Stimulated activated CD8-positive, alpha-beta memory T cell treated with anti-CD3 and anti-CD28 coated beads, Interleukin-4, amount 100 ng/mL, for 1 hour (primary cell): ENCODE measurements at places on chromosomes 1 and 21.

GRCh38 chr1:41051022-41051421, 29.5 kb upstream of the SLFNL1 start:
- DNase-seq, result no peak

- DNase-seq, result no peak
Observed at GRCh38 chr1:246181241-246181640, 325.8 kb downstream of the SMYD3 start.

- no peak for DNase-seq
Observed at GRCh38 chr1:199291022-199291740, 652.3 kb downstream of the PTPRC start.

- no peak for DNase-seq
Observed at GRCh38 chr1:27626031-27626935, 8.7 kb downstream of the FGR start.

GRCh38 chr1:203225071-203225470, 4.4 kb downstream of the CHIT1 start:
- DNase-seq, result no peak

- DNase-seq, result no peak
Observed at GRCh38 chr1:23242414-23242813, 25.1 kb upstream of the HTR1D start.

DNA sequence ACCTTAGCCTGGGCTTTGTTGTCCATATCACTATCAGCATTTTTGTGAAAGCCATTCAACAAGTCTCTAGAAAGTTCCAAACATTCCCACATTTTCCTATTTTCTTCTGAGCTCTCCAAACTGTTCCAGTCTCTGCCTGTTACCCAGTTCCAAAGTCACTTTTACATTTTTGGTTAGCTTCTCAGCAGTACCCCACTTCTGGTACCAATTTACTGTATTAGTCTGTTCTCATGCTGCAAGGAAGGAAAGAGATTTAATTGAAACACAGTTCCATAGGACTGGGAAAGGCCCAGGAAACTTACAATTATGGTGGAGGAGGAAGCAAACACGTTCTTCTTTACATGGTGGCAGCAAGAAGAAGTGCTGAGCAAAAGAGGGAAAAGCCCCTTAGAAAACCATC, 247.2 kb upstream of the B3GALT2 start:
- no peak for DNase-seq

GRCh38 chr1:230237009-230237370, 170.0 kb downstream of the GALNT2 start:
- DNase-seq, result no peak

DNA sequence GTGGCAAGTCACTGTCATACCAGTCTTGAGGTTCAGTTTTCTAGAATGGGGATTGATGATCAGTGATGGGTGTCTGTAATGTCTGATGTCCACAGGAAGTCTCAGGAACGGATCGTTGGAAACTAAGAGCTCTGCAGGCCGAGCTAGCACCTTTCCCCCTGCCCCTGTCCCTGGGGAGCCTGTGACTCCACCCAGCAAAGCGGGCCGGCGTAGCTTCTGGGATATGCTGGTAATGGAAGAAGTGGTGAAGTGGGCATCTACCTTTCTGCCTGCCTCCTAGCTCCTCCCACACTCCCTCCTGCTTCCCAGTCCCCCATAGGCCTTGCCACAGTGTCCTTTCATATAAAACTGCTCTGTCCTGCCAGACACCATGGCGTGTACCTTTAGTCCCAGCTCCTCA, 13.4 kb downstream of the HYI start:
- DNase-seq, result no peak

DNA sequence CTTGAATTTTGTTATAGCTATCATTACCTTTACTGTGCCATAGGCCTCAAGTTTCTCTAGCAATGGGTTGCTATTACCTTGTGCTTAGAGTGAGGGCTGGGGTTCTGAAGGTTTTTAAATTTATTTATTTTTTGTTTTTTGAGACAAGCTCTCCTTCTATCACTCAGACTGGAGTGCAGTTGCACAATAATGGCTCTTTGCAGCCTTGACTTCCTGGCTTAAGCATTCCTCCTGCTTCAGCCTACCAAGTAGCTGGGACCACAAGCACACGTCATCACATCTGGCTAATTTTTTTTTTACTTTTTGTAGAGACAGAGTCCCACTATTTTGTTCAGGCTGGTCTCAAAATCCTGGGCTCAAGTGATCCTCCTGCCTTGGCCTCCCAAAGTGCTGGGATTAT, 41.5 kb downstream of the SNX27 start:
- DNase-seq, result no peak

DNA sequence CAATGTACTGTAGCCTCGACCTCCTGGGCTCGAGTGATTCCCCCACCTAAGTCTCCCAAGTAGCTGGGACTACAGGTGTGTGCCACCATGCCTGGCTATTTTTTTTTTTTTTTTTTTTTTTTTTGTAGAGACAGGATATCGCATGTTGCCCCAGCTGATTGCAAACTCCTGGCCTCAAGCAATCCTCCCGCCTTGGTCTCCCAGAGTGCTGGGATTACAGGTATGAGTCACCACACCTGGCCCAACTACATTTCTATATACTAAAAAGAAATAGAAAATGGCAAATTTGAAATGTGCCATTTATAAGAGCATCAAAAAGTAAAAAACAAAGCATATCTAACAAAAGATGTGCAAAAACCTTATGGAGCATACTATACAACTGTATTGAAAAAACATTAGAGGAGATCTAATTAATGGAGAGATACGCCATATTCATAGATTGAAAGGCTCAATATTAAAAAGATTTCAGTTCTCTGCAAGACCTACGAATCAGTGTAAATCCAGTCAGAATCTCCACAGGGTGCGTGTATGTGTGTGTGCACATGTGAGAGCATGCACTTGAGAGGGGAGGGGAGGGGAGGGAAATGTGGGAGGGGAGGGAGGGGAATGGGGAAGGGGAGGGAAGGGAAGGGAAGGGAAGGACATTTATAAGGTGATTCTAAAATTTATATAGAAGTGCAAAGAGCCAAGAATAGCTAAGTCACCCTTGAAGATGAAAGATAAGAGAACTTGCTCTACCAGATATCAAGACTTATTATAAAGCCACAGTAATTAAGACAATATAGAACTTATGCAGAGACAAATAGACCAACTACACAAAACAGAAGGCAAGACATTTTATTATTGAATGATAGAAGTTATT, 15.5 kb upstream of the PADI4 start:
- DNase-seq, result no peak

- DNase-seq, result no peak
Observed at GRCh38 chr21:14890141-14890540, 174.7 kb downstream of the NRIP1 start.

- DNase-seq, result no peak
Observed at GRCh38 chr1:103106426-103107341, 1.6 kb downstream of the COL11A1 start.

DNA sequence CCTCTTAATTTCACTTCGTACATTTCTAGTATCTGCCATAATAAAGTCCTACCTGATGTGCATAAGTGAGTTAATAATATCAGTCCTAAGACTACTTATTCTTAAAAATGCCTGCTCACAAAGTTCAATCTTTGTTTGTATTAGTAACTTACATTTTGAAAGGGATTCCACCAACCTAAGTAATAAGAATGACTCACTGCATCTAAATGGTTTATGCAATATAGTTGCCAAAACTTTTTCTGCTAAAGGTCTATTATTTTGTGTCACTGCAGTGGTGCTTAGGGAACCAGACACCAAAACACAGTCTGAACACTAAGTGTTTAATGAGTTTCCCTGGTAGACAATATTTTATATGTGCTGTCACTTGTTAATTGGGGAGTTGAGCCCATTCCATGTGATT, 1.8 kb downstream of the ZNF669 start:
- no peak for DNase-seq

DNA sequence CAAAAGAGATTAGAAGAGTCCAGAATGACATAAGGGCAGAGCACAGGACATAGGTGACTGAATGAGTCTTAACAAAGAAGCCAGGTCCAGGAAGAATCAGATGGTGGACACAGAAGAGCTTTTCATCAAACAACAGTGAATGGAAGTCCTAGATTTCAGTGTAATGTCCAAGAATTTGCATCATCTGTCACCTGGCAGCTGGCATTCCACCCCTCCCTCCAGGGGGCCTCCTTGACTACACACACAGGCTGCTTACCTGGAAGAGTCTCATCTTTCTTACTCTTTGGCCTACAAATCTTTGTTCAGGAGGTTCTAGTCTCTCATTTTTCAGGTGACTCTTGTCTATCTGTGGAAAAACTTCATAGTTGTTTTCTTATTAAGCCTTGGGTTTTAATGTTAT, 36.2 kb downstream of the GORAB start:
- no peak for DNase-seq

DNA sequence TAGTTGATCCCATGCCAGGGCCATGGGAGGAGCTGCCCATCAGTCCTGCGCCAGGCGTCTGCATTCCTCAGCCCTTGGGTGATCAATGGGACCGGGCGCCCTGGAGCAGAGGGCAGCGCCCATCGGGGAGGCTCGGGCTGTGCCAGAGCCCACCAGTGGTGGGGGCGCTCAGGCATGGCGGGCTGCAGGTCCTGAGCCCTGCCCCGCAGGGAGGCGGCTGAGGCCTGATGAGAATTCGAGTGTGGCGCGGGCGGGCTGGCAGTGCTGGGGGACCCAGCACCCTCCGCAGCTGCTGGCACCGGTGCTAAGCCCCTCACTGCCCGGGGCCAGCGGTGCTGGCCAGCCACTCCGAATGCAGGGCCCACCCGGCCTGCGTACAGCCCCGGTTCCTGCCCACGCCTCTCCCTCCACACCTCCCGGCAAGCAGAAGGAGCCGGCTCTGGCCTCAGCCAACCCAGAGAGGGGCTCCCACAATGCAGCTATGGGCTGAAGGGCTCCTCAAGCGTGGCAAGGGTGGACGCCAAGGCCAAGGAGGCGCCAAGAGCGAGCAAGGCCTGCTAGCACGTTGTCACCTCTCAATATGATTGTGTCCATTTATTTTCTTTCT, 238.1 kb upstream of the OLFM3 start:
- DNase-seq, result no peak

- DNase-seq, result no peak
Observed at GRCh38 chr1:227765261-227766014, 30.2 kb downstream of the SNAP47 start.

GRCh38 chr1:12851779-12852178, 3.3 kb upstream of the HNRNPCL1 start:
- no peak for DNase-seq

GRCh38 chr1:180945551-180945950, 32.9 kb downstream of the KIAA1614 start:
- DNase-seq, result no peak

- no peak for DNase-seq
Observed at GRCh38 chr1:198096390-198096789, 60.4 kb upstream of the NEK7 start.

DNA sequence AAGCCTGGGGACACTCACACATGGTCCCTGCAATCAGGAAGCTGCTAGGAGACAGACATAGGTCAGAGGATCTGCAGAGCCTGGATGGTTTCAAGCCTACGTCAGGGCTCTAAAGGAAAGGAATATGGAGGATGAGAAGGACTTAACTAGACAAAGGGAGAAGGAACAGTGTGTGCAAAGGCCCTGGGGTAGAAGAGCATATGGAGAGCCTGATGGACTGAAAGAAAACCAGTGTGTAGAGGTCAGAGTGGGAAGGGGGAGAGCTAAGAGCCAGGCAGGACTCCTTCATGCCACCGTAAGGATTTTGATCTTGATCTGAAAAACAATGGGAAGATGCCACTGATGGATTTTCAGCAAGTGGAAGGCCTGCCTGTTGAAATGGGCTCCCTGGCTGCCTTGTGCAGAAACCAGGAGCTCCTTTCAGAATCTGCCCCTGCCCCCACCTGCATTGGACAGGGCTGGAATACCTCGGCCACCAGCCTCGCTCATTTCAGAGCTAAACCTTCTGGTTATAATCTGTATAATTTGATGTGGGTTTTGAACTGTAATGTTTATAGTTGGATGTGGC, 8.6 kb downstream of the FHAD1 start:
- no peak for DNase-seq

- DNase-seq, result no peak
Observed at GRCh38 chr21:42037516-42037915, 27.4 kb upstream of the ZBTB21 start.

DNA sequence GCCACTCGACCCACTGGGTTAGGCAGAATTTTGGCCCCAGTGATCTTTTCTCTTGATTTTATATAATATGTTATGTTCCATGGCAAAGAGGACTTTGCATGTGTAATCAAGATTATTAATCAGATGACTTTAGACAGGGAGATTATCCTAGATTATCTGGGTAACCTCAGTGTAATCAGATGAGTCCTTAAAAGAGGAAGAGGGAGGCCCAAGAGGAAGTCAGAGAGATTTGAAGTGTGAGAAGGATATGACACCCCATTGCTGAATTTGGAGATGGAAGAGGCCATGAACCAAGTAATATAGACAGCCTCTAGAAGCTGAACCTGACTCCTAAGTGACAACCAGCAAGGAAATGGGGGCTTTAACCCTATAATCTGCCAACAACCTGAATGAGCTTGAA, 117.1 kb upstream of the CSF3R start:
- DNase-seq, result no peak

DNA sequence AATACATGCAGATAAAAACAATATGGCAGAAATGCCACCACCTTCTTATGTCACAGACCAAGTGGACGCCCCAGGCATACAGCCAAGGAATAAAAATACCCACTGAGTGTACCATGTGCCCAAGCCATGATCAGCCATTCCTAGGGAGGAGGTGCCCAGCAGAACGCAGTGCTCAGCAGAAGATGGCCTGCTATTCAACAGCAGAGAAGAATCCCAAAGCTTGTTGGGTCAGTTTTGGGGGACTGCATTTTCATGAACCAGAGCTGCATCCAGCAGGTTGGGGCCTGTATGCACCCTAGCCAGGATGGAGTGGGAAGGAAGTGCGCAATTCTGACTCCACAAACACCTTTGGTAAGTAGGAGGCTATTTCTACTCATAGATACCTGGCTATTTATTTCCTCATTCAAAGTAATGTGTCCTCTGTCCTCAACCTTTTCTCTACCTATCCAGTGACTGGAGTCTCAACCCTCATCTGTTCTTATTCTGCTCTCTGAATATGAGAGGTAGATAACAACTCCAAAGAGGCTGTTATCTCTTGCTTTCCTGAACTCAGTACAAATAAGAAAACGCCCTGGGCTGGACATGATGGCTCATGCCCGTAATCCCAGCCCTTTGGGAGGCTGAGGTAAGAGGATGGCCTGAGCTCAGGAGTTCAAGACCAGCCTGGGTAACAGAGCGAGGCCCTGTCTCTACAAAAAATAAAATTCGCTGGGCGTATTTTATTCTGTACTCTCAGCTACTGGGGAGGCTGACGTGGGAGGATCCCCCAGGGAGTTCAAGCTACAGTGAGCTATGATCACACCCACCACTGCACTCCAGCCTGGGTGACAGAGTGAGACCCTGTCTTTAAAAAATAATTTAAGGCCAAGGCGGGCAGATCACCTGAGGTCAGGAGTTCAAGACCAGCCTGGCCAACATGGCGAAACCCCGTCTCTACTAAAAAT, 2.5 kb upstream of the PLEKHM2 start:
- no peak for DNase-seq

DNA sequence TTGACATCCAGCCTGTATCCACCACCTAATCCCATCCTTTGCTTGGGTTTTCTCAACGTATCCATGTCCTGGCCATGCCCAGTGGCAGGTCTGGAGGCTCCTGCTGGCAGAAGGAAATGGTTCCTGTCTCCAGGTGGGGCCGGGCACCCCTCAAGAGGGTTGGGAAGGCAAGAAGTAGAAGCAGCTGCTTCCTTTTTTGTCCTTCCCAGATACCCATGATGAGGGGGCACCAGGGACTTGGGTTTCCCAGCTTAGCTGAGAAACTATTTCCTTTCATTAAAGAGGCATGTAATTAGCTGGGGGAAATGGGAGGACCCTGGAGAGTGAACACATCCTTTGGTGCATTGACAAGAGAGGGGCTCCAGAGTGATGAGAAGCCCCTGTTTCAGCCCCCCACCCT, 21.1 kb upstream of the SLC45A3 start:
- DNase-seq, result no peak
